ENCODE measurements at places on chromosomes 1 and 21.

DNA sequence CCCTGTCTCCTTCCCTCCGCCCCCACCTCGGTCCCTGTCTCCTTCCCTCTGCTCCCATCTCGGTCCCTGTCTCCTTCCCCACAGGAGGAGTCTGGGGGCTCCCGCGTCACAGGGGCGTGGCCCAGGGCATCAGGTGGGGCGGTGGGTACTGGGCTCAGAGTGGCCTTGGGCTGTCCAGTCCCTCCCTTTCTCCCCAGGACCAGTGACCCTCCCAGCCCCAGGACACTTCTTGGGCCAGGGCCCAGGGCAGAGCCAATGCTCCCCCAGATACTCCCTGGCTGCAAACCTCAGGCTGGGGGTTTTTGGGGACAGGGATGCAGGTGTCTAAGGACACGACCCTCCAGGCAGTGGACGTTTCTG, 6.8 kb upstream of the RNF223 start:
- no peak for DNase-seq

GRCh38 chr1:23817633-23818032, 7.6 kb downstream of the HMGCL start:
- no peak for DNase-seq

GRCh38 chr1:230517786-230518185, 91.7 kb upstream of the PGBD5 start:
- no peak for DNase-seq

- DNase-seq: no peak
These were observed 54.3 kb upstream of the PCP4 start for GRCh38 chr21:39812983-39813382.

- DNase-seq: no peak
These were observed 41.4 kb downstream of the RNF115 start for GRCh38 chr1:145782272-145783099.

DNA sequence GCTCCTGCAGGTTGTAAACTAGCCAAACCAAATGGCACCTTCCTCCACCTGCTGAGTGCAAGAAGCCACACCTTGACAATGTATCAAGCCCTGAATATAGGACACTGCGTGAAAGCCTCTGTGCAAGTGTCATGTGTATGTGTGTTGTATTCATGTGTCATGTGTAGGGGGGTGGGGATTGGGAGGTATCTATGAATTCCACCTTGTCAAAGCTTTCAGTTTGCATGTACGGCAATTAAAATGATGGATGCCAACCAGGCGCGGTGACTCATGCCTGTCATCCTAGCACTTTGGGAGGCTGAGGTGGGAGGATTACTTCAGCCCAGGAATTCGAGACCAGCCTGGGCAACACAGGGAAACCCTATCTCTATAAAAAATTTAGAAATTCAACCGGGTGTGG, 19.8 kb downstream of the CD34 start:
- DNase-seq: no peak

DNA sequence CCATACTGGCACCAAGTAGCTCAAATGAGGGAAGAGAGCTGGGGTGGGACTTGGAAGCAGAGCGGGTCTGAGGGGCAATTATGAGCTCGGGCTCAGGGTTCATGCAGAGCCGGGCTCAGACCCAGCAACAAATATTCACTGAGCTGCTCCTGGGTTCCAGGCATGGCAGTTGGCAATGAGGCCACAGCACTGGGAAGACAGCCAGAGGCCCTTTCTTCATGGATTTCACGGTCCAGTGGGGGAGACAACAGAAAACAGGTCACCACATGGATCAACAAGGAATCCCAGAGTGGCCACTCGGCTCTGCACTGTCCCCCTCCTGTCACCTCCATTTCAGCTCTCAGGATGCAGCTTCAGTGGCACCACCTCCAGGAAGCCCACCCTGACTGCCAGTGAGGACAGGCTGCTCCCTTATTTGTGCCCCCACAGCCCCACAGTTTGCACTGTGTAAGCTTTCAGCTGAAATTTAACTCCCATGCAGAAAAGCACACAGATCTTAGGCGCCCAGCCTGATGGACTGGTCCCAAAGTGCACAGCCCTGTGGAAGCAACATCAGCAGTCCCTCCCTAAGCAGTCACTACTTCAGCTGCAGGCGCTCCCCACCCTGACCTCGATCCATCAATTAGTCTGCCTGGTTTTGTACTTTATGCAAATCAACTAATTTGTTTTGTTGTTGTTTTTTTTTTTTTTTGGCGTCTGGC, 22.4 kb downstream of the ARHGEF19 start:
- DNase-seq: no peak

GRCh38 chr21:45747802-45748445, 104.4 kb downstream of the PCBP3 start:
- no peak for DNase-seq

DNA sequence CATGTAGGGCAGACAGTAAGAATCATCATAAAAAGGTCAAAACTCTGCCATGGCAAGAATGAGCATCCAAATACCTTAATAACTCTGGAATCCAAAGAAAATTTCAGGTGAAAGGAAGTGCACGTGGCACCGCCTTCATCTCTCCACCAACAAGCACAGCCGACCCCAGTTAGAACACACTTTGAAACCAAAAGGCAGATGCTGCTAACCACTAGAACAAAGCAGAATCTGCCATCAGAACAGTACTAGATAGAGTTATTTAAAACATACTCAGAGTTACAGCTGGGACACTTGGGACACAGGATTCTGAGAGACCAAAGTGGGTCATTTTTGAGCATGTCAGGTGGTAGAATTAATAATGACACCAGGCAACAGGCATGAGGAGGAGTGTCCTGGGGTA, 106.7 kb upstream of the SOD1 start:
- no peak for DNase-seq

DNA sequence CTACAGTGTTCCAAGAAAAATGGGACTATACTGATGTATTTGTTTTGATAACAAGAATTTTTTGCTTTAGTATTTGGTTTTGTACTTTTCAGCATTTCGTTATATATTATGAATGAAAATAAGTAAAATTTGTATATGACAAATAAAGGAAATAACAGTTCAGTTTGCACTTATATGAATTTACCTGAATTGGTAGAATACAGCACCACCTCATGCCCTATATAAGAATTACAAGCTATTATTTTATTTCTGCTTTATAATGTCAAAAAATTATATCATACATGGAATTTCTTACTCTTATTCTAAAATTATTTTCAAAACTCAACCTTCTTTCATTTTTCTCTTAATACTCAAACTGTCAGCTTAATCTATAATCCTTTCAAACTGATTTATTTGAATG, 14.6 kb downstream of the EFCAB7 start:
- no peak for DNase-seq

DNA sequence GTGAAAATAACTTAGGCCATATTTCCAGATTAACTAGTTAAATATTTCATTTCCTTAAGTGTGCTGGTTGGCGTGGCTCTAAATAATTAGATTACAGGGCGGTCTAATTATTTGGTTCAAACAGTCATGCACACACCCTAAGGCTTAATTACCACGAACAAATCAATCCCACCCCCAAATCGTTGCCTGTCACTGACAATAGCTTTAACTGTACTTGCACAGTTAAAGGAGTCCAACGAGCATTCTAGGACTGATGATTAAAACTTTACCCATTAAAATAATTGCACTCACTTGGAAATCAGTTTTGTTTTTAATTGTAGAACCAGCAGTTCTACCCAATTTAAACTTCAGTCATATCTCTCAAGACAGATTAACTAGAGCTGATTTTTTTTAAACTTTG, 1.5 kb upstream of the POU2F1 start:
- DNase-seq: no peak

DNA sequence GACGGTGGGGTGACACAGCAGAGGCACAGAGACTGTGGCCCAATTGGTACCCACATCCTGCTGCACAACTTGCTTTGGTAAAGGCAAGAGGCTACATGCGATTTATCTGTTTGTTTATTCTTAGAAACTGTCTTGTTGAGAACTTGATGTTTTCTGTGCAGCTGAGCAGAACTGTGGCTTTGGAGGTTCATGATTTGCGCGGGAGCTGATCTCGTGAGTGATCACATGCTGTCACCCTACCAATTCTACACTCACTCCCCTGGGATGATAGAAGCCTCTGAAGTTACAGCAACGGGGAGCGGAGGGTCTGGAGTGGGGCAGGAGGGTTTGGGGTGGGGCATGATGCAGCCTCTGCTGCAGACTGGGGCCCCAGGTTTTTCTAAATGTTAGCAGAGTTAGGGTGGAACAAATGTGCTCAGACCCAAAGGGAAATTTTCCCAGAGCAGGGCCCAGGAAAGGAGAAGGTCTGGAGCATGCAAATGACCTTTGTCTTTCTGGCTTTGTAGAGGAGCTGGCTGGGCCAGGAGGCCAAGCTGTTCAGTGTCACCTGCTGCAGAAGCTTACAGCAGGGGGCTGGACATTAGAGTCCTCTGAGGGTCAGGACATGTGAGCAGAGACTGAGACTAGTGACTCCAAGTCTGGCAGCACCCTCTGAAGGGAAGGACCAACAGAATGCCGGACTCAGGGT, 83.6 kb downstream of the GRIK3 start:
- no peak for DNase-seq

- DNase-seq: no peak
These were observed 3.0 kb downstream of the RASSF5 start for GRCh38 chr1:206510371-206510770.

DNA sequence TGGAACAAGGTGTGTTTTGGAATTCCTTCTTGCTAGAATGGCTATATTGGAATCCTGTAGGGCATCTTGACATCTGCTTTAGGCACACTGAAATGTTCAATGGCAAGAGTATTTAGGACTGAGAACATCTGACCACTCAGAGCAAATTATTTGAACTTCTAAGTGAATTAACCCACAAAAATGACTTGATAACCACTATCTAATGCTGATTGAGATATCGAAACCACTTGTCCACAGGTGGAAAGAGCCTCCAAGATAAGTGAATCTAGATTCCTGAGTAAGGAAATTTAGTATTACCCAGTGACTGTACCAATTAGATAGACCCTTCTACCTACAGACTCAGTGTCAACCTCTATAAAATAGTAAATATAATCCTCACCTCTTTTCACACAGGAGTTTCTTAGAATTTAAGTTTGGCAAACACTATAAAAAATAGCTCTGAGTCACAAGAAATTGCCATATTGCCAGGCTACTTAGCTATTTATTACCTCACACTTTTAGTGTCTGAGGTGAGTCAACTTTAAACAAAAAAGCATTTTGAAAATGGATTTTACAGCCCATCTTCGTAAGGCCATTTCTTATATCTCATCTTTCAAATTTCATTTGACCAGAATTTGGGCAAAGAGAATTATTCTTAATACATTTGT, 421.8 kb downstream of the PTBP2 start:
- DNase-seq: no peak

- no peak for DNase-seq
These were observed 465.7 kb downstream of the USP25 start for GRCh38 chr21:16195538-16195910.
